ENCODE measurements at places on chromosomes 7 and 10. TPM values are rescaled to one million over a fixed set of nuclear protein-coding genes. Genes with fewer than 3 reads are reported as not detected.
A peak's percentile ranks its signal among the peaks of the same experiment; 100 is the strongest.

MRLN gene
- not detected for total RNA-seq

DNA sequence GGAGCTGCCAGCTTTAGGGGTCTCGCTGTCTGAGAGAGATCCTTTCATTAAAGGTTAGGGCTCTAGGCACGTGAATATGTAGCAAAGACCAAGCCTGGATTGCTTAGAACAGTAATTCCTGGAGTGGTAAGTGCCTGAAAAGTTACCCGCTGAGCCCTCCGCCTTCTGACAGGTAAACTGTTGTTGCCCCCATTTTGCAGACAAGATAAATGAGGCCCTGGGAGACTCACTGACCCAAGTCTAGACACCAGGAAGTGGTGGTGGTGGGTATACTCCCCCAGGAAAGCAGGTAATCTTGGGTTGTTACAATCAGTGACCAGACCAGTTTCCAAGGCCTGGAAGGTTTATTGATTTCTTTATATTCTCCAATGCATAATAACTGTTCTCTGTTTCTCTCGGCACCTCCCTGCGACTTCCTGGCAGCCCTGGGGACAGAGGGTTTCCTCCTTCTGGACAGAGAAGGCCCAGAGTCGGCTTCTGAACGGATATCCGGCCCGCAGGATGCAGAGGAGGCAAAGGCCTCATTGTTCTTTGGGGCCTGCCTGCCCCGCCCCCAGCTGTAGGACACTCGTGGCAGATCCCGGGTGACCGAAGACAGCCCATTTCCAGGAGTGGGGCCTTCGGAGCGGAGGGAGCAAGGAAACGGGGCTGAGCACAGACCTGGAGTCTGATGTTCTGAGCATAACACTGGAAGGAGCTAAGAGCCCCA, 1.3 kb upstream of the GRK5 start:
- H3K4me3 ChIP-seq: peak overlapping the region; percentile 29
- H3K27ac ChIP-seq: no peak overlapping the region
- peaks cover 5% of the 10 kb centered on the region for H3K27me3 ChIP-seq
- H3K36me3 ChIP-seq: no peaks in the 10 kb centered on the region
- H3K4me1 ChIP-seq: peaks cover 7% of the 10 kb centered on the region

- H3K4me1 ChIP-seq: no peaks in the 10 kb centered on the region
- H3K36me3 ChIP-seq: no peaks in the 10 kb centered on the region
- H3K4me3 ChIP-seq: no peak overlapping the region
Observed at GRCh38 chr7:124575176-124575575, 190.4 kb downstream of the GPR37 start.

- no peaks in the 10 kb centered on the region for H3K4me1 ChIP-seq
- H3K27me3 ChIP-seq: no peaks in the 10 kb centered on the region
Observed at GRCh38 chr7:147904219-147904576, 686.4 kb upstream of the C7orf33 start.

DNA sequence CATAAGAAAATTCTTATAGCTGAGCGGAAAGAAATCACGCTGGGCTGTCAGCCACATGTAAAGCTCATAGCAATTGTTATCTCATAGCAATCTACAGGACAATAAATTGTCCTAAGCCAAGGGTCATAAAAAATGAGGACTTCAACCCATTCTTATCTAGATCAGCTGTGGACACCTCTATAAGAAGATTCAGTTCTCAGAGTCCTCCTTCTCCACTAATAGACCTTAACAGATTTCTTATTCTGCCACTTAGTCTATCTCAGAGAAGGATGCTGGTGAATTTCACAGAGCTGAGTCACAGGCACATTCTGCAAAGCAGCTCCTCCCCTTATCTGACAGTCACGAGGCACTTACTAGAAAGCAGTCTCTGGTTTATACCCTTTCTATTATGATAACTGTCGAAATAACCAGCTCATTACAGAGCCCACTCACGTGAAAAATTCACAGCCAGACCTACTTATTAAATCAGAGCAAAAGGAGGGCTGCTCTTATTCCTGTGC, 185.3 kb upstream of the PCLO start:
- H3K27ac ChIP-seq: no peak overlapping the region
- H3K27me3 ChIP-seq: peaks cover 1% of the 10 kb centered on the region
- H3K36me3 ChIP-seq: no peaks in the 10 kb centered on the region
- H3K4me1 ChIP-seq: no peaks in the 10 kb centered on the region

SPDYE2 gene
- not detected for total RNA-seq

DNA sequence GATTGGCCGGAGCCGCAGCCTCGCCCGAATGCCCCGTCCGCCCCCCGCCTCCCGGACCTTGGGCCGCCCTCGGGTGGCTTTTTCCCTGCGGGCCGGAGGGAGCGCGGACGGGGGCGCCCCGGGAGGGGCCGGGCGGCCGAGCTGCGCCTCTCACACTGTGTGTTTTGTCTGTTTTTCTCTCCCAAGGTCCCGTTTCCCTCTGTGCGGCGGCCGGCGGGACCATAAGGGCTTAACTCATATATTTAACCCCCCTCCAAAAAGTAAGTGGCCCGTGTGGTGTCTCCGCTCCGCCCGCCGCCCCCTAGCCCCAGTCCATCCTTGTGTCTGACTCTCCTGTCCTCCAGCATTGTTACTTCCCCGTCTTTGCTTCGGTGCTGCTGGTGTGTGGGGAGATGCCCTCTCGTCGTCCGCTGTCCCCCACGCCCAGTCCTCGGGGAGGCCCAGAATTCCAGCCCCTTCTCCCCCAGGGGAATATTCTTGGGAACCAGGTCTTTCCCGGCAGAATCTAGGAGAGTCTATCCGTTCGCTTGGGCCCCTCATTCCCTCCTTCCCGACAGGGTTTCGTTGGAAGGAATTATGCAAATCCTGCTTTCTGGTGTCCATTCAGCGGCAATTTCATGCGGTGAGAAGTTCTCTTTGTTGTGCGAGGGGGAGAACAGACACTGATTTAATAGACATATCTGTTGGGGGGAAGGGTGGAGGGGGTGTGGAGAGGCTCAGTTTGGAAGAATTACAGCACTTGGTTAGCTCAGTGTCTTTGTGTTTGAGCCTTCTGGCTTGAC, 1.3 kb downstream of the LCOR start:
- DNase-seq: no peak
- H3K4me1 ChIP-seq: no peaks in the 10 kb centered on the region
- H3K27ac ChIP-seq: peak overlapping the region; percentile 28
- H3K27me3 ChIP-seq: no peaks in the 10 kb centered on the region

GRCh38 chr10:21406595-21407193, 118.8 kb downstream of the SKIDA1 start:
- H3K27me3 ChIP-seq: no peaks in the 10 kb centered on the region
- DNase-seq: no peak
- H3K27ac ChIP-seq: no peak overlapping the region
- no peak overlapping the region for H3K4me3 ChIP-seq
- peaks cover 12% of the 10 kb centered on the region for H3K4me1 ChIP-seq

GRCh38 chr10:109914966-109915365, 8.3 kb downstream of the XPNPEP1 start:
- peaks cover 4% of the 10 kb centered on the region for H3K36me3 ChIP-seq
- H3K4me1 ChIP-seq: peaks cover 2% of the 10 kb centered on the region
- no peak for DNase-seq
- H3K27me3 ChIP-seq: no peaks in the 10 kb centered on the region

DNA sequence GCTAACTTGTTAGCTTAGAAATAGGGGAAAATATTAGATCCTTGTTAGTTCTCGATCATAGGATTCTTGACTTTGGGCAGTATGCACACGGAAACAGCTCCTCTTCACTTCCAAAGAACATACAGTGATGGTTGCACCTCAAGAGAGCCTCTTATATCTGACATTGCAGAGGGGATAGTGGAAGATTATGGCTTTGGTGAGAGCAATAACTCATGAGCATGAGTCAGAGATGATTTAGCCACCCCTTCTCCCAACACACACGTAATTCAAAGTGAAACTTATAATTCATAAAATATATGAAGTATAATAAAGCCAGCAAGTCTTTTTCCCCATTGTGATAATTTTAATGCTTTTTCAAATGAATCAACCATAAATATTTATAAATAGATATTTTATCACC, 683.7 kb downstream of the POM121L12 start:
- no peak for DNase-seq
- no peaks in the 10 kb centered on the region for H3K27me3 ChIP-seq
- H3K4me1 ChIP-seq: no peaks in the 10 kb centered on the region

GRCh38 chr7:6392712-6393666, 54.8 kb downstream of the DAGLB start:
- peaks cover 30% of the 10 kb centered on the region for H3K36me3 ChIP-seq
- no peaks in the 10 kb centered on the region for H3K27me3 ChIP-seq
- no peak for DNase-seq
- 0 out of 2 replicates have a peak, but pooled peaks cover 3% of the 10 kb centered on the region for H3K4me1 ChIP-seq
- H3K4me3 ChIP-seq: no peak overlapping the region

Data from H1 (cell line).